ENCODE measurements at places on chromosomes 12 and 14.

GRCh38 chr14:24212924-24213865, at the start of gene CHMP4A:
CHMP4A (minus strand) TSS chr14:24213488; CDS start chr14:24213439, 49 bp downstream.
- peak; percentile 91 for DNase-seq

DNA sequence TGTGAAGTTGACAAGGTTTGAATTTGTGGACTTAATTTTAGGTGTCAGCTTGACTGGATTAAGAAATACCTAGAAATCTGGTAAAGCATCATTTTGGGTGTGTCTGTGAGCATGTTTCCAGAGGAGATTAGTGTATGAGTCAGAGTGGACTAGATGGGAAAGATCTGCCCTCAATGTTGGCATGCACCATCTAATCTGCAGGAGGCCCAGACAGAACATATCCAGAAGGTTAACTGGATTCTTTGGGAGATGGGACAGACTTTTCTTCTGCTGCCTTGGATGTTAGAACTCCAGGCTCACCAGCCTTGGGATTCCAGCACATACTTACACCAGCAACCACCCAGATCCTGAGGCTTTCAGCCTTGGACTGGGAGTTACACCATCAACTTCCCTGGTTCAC, 14.1 kb downstream of the SGPP1 start:
- no peak for DNase-seq

- DNase-seq: no peak
Measured at GRCh38 chr12:54306925-54307741, 6.3 kb upstream of the NFE2 start.

DNA sequence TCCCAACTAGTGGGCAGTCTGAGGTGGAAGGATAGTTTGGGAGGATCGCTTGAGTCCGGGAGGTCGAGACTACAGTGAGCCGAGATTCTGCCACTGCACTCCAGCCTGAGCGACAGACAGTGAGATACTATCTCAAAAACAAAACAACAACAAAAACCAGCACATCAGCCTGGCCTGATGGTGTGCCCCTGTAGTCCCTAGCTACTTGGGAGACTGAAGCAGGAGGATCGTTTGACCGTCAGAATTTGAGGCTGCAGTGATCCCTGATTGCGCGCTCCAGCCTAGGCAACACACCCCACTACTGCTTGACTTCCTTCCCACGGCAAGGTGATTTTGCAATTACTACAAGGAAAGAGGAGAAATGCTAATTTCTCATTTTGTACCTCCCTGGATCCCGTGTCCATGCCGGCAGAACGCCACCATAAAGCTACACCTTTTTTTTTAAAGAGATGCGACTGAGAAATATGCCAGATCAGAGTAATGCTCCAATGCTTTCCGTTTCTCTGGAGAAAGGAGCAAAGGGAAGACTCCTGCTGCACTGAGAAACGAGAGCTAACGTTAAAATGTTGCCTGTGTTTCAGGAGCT, 672 bp upstream of the SCFD1 start:
- no peak for DNase-seq

- DNase-seq: no peak
Measured at GRCh38 chr12:105880824-105881388, 257.8 kb downstream of the NUAK1 start.

GRCh38 chr12:93526786-93527428, 45.6 kb upstream of the SOCS2 start:
- DNase-seq: no peak

DNA sequence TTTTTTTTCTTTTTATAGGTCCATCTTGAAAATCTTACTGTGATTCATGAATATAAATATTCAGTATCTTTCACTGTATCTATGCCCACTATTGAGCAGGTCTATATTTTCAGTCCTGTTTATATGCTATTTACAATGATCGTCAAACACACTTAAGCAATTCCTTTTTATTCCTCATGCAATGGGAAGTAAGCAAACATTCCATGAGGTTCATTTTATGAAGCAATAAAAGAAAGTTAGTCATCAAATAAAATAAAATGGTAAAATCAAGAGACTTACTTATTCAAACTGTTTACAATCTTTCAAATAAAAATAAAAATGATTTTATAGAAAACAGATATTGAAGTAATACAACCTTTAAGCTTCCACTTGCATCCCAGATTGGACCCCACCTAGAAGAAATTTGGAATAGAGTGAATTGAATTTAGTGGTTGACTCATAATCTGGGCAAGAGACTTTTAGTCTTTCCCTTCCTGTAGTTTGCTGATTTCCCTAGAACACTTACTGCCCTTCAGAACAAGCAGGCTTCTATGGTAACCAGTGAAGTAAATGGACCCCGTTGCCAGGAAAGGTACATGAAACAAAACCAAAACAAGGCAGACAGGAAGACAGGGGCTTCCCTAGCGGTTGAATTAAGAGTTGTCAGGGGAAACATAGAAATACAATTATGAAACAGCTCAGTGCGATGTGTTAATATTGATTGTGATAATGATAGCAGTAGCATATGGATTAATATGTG, 241.0 kb upstream of the ATP2B1 start:
- DNase-seq: no peak

- DNase-seq: no peak
Measured at GRCh38 chr12:128798571-128799341, 25.0 kb downstream of the SLC15A4 start.

GRCh38 chr14:21334202-21334906, 49.5 kb downstream of the SUPT16H start:
- no peak for DNase-seq

DNA sequence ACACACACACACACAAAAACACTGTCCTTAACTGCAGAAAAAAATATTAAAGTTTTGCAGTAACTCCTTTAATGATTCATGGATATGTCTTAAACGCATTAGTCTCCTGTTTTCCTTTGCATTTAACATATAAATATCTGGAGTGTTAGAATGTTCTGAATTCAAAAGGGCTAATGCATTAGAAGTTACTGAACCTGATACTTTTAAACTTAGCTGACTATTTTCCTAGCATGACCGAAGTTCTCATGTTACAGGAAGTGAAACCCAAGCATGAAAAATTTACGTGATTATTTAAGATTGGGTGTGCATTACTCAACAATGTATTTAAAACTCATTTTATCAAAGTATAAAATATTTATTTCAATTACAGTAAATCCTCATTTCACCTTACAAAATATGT, 791.2 kb downstream of the FLRT2 start:
- no peak for DNase-seq

DNA sequence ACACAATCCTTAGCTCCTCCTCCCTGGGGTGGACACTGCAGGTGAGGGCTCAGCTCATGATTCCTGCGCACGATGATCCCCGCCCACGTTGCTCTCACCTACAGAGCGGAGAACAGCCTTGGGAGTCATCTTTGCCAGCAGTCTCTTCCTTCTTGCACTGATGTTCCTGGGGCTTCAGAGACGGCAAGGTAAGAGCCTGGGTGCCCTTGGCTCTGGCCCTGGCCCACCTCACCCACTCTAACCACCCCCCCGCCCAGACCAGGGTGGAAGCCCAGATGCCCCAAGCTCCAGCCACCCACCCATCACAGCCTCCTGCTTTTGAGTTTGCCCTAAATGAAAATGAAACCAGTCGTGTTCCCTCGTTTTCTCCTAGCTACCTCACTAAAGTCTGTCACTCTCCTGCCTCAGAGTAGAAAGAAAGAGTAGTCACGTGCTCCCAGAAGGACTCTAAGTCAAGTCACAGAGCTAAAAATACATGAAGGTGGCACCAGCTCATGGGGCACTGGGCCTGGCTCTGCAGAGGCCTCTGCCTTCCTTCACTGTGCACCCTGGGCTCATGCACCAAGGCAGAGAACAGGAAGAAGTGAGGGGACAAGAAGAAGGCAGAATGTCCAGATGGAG, 9.0 kb downstream of the TAPBPL start:
- DNase-seq: no peak

GRCh38 chr12:7612851-7613250, 52.9 kb downstream of the APOBEC1 start:
- DNase-seq: no peak

DNA sequence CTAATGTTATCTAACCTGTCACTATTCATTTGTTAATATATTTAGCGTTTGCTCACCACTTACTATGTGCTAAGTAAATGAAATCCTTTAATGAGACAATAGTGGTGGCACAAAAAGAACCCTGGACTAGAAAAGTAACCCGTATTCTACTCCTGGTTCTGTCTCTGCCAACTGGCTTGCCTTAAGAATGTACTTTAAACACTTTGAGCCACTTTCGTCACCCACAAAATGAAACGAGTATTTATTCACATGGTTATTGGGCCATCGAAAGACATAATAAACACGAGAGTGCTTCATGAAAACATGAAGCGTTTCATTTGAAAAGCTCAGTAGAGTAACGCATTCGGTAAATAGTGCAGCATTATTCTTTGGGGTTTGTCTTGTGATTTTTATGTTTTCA, 254.7 kb downstream of the EGLN3 start:
- DNase-seq: no peak

DNA sequence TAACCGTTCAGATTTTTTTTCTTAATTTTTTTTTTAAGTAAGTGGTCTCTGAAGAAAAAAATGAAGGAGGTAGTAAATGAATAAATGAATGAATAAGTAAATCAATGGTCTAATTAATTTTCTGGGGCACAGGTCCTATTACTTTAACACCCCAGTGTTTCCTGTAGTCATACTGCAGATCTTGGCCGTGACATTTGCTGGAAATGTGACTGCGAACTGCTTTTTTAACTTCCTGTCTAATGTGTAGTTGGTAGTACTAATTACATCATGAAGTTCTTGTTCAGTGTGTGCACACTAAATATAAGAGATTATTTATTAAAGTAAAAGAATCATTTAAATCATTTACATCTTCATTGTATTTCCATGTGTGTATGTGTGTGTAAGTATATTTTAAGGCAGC, 45.4 kb downstream of the AEBP2 start:
- no peak for DNase-seq
